Stimulated activated CD8-positive, alpha-beta memory T cell treated with anti-CD3 and anti-CD28 coated beads, Interleukin-7, amount 100 ng/mL, for 1 hour (primary cell): ENCODE measurements at places on chromosomes 2 and 18.

DNA sequence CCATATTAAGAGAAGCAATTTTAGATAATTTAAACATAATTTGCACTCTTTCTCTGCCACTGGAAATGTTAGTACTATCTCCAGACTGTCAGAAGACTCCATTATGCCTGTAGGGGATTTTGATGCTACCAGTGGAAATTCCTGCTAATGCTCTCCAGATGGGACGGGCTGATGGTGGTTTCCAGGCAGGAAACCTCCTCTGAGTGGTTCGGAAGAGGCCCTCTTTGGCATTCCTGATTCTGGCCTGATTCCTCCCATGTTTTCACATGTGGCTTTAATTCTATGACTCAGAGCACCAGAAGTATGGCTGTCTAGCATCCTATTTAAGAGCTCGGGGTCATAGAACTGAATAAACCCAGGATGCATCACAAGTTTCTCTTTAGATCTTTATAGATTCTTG is 70.9 kb upstream of the ST6GAL2 start:
- DNase-seq: no peak

DNA sequence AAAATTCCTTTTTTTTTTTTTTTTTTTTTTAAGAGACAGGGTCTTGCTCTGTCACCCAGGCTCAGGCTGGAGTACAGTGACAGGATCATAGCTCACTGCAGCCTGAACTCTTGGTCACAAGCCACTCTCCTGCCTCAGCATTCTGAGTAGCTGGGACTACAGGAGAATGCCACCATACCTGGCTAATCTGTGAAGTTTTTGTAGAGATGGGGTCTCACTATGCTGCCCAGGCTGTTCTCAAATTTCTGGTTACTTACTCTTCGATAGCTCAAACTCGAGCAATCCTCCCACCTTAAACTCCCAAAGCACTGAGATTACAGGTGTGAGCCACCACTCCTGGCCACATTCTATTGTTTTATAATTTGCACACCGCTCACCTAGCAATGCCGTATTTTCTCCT is 27.0 kb downstream of the RNF149 start:
- no peak for DNase-seq

GRCh38 chr2:188819792-188820191 is 154.4 kb upstream of the COL3A1 start:
- no peak for DNase-seq

DNA sequence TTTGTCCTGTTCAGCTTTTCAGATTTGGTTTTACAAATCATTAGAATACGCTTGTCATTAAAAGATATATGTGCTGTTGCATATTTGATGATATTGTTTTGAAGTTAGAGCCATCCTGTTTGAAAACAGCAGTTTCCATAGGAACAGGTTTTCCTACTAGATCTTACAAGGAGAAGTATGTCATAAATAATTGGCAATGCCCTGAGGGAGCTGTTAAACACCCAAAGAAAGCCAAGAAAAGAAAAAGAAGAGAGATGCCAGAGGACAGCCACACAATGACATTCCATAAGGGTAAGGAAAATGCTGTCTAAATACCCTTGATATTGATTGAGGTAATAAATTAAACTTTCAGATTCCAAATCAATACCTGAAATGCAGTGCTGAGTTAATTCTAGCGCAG is 392.2 kb upstream of the CRIM1 start:
- no peak for DNase-seq

DNA sequence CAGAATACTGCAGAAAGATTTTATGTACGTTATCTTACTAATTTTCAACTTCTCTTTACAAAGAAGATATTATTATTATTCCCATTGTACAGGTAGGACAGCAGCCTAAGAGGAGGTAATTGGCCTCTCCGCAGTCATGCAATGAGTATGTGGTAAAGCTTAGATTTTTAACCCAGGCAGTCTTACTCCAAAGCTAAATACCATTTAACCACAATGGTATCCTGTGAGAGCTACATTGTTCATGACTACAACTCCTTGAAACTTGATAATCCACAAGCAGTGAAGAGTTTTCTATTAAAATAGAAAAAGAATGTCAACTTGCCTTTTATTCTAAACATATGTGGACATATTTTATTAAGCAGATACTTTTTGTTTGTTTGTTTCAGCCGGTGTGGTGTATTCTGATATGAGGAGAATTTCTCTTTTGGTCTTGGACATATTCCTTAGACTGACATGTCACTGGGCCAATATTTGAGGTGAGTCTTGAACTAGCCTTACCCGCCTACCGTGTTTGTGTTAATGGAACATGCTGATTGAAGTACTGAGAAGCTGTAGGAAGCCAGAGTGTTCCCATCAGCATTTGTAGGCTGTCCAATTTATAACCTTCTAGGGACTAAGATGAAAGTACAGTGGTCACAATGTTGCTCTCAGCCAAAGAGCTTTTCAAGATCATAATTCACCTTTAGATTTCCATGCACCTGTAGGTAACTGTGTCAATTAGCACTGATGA is 293.9 kb upstream of the DCC start:
- no peak for DNase-seq

GRCh38 chr2:18436503-18437005 is 123.9 kb downstream of the RDH14 start:
- no peak for DNase-seq
